GM13976 (cell line): ENCODE measurements at places on chromosomes 12 and 14.

- DNase-seq: no peak
Measured at GRCh38 chr12:88854260-88854659, 274.0 kb upstream of the KITLG start.

DNA sequence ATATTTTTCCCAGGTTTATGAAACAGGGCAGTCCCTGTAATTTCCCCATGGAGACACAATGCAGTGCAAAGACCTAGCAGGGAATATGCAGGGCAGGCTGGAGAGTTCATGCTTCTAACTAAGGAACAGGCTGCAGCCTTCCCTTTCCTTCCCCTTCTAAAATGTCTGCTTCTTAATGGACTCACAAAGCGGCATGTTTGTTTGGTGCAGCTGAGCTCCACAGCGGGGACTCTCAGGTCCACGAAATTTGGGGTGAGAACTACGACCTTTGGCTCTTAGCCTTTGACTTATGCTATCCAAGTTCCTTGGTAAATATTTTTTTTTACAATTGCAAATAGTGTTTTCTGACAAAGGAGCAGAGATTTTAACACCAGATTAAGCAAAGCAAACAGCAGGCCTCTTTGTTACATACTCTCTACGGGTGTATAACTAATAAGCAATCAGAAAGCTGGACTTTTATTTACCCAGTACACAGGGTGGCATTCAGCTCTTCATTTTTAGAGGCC, 323.6 kb downstream of the ZFP36L1 start:
- no peak for DNase-seq

GRCh38 chr14:23487216-23487615, 17.7 kb downstream of the NGDN start:
- DNase-seq: no peak

- DNase-seq: no peak
Measured at GRCh38 chr12:116265351-116266147, 11.9 kb downstream of the MED13L start.

GRCh38 chr12:113072136-113072535, 15.6 kb downstream of the DTX1 start:
- no peak for DNase-seq

- no peak for DNase-seq
Measured at GRCh38 chr14:91281346-91281745, 36.8 kb upstream of the GPR68 start.
